ENCODE measurements at places on chromosomes 3 and 15. TPM values are rescaled to one million over a fixed set of nuclear protein-coding genes. Genes with fewer than 3 reads are reported as not detected.

The KLHDC8B gene
- 1.8 TPM for total RNA-seq

DNA sequence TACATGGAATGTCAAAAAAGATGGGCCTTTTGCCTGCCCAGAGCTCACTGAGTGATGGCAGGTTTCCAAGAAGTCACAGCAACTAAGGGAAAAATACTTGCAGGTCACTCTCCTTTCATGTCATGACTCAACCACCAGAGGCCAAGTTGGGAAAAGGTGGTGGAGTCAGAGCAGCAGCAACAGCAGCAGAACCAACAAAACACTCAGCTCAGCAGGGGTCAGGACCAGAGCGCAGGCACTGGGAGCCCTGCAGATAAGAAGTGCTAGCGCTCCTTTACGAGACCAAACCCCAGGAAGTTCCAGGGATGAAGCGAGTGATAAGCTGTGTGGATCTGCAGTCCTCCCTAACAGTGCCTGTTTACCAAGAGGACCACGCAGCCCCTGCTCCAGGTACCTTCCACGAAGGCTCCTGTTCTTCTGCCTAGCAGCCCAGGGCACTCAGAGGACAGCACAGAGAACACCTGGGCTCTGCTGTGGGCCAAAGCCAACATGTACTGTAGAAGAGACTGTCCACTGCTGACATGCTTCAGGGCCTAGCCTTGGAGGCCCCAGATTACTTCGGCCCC lies 26.0 kb downstream of the POC1A start:
- H3K4me1 ChIP-seq, result peaks cover 4% of the 10 kb centered on the region
- no peak overlapping the region for H3K4me3 ChIP-seq
- H3K27me3 ChIP-seq, result no peaks in the 10 kb centered on the region
- DNase-seq, result no peak

The CCDC32 gene
- total RNA-seq, result 29.2 TPM

- peaks cover 7% of the 10 kb centered on the region for H3K36me3 ChIP-seq
- H3K4me3 ChIP-seq, result no peak overlapping the region
- H3K27ac ChIP-seq, result no peak overlapping the region
- H3K27me3 ChIP-seq, result peaks cover 15% of the 10 kb centered on the region
- DNase-seq, result peak; percentile 71
Observed at GRCh38 chr3:59235634-59236012, 185.8 kb upstream of the CFAP20DC start.

The SNTN gene
- total RNA-seq, result not detected

The NCK1 gene
- total RNA-seq, result 38.0 TPM

- H3K36me3 ChIP-seq, result peaks cover 27% of the 10 kb centered on the region
- no peak for DNase-seq
- no peak overlapping the region for H3K27ac ChIP-seq
- no peaks in the 10 kb centered on the region for H3K27me3 ChIP-seq
- peaks cover 28% of the 10 kb centered on the region for H3K4me1 ChIP-seq
- H3K4me3 ChIP-seq, result no peak overlapping the region
Observed at GRCh38 chr3:32705232-32705631, 20.2 kb downstream of the CNOT10 start.

DNA sequence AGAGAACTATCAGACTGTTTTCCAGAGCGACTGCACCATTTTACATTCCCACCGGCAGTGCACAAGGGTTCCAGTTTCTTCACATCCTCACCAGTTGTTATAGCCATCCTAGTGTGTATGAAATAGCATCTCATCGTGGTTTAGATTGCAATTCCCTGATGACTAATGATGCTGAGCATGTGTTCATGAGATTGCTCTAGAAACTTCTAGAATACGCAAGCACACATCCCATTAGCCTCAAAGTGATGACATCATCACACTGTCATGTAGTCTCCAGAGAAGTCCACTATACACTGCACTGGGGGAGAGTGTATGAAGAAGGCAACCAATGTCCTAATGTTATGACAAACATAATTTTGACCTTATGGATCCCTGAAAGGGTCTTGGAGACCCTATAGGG lies 30.1 kb downstream of the FBLN2 start:
- H3K27ac ChIP-seq, result no peak overlapping the region
- H3K27me3 ChIP-seq, result no peaks in the 10 kb centered on the region
- H3K4me3 ChIP-seq, result no peak overlapping the region

GRCh38 chr15:82532383-82532990 lies 7.8 kb downstream of the RPS17 start:
- no peak overlapping the region for H3K4me3 ChIP-seq
- H3K4me1 ChIP-seq, result peaks cover 29% of the 10 kb centered on the region
- H3K36me3 ChIP-seq, result peaks cover 33% of the 10 kb centered on the region
- no peak for DNase-seq
- H3K27me3 ChIP-seq, result no peaks in the 10 kb centered on the region

- peaks cover 5% of the 10 kb centered on the region for H3K27me3 ChIP-seq
- H3K36me3 ChIP-seq, result no peaks in the 10 kb centered on the region
- DNase-seq, result no peak
- no peaks in the 10 kb centered on the region for H3K4me1 ChIP-seq
- H3K4me3 ChIP-seq, result no peak overlapping the region
Observed at GRCh38 chr3:48347500-48347899, 14.0 kb upstream of the SPINK8 start.

DNA sequence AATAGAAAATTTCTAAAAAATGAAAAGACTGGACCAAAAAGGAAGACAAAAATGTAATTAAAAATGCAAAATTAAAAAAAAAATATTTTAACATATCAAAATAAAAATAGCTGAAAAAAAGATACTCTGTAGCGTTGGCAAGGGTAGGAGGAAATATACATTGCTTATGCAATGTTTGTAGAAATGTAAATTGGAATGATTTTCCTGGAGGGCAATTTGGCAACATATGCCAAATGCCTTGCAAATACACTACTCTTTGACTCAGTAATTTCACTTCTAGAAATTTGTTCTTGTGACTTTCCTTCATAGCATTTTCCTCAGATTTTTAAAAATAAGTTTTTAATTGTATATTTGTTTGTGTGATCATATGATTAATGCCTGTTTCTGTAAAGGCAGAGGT lies 296.6 kb downstream of the ZNF621 start:
- H3K4me1 ChIP-seq, result no peaks in the 10 kb centered on the region
- no peak overlapping the region for H3K4me3 ChIP-seq
- H3K27me3 ChIP-seq, result peaks cover 13% of the 10 kb centered on the region
- H3K36me3 ChIP-seq, result no peaks in the 10 kb centered on the region

DNA sequence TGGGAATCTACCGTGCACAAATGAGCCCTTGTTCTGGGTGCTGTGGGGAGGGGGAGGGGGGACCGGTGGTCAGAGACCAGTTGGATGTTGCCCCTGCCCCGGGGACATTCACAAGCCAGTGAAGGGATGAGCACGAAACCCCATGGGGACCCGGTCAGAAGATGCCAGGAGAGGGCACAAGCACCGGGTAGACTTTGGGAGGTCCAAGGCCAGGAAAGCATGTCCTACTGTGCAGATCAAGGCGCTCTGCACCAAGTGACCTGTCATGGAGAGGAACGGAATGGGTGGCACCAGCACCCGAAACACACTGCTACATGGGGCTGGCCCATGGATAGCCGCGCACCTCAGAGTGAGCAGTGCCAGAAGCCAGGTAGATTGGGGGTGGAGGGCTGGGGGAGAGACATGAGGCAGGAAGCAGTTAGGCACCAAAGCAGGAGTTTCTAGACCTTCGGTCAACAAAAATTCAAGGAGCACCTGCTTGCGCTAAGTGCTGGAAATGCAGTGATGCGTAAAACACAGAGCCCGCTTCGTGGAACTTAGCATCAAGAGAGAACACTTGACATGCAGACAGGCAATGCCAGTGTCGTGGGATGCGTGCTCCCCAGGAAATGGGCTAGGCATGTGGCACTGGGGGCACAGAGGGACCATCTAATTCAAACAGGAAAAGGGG lies 99.1 kb downstream of the CPN2 start:
- H3K27me3 ChIP-seq, result peaks cover 4% of the 10 kb centered on the region
- H3K4me3 ChIP-seq, result no peak overlapping the region
- DNase-seq, result no peak
- no peak overlapping the region for H3K27ac ChIP-seq
- no peaks in the 10 kb centered on the region for H3K36me3 ChIP-seq

The ATP2B2 gene
- total RNA-seq, result not detected
